Left hindlimb (tissue), 1 donor: ENCODE measurements at places on chromosomes 2 and 18.

- DNase-seq: no peak
Observed at GRCh38 chr2:31467426-31467825, 52.9 kb upstream of the XDH start.

DNA sequence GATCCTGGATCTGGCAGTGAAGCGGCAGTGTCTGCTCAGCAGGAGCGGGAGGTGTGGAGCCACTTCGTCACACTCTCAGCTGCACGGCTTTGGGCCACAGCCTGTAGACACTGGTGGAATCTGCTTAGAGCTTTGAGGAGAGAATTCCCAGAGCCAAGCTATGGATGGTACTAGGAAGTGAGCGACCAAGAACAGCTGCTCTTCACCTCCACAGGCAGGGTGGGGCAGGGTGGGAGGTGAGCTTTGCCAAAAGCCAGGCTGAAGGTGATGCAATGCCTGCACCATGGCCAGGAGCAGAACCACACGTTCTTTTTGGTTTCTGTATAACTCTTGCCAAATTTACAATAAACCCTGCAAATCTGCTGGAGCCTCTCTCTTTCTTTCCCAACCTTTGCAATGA is 226.1 kb downstream of the ANKRD30B start:
- DNase-seq: no peak

DNA sequence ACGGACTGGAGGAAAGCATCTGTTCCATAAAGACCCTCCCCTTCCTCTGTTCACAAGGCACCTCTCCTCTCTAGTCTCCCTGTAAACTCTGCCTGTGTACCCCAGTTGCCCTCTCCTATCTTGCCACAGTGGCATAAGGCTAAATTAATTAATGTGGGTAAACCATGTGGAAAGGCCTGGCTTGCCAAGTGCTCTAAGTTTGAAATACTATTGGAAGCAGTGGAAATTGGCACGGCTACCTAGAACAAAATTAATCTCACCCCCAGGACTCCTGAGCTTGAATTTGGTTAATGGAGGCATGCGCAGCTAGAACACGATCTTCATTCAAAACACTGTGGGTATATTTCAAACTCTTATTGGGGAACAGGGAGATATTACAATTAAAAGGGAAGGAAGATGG is 19.2 kb upstream of the SLC14A2 start:
- no peak for DNase-seq

DNA sequence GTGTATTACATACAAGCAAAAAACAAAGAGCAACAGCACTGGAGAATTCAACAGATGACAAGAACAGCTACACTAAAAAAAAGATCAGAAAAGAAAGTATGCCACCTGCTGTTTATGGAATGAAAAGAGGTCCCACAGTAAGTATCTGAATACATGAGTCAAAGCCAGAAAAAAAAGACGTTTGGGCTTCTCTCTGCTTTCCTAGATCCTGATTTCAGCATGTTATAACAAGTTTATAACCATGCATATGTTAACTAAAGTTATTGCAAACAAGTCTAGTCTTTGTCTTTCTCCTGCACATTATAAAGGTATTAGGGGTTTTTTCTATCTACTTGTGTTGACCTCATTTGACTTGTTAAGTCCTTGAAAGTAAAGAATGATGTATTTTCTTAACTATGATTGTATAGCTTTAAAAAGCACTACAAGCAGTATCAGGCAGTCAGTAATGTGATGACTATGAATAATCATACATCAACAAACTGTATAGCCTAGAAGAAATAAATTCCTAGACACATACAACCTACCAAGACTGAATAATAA is 108.5 kb upstream of the COL5A2 start:
- DNase-seq: no peak

DNA sequence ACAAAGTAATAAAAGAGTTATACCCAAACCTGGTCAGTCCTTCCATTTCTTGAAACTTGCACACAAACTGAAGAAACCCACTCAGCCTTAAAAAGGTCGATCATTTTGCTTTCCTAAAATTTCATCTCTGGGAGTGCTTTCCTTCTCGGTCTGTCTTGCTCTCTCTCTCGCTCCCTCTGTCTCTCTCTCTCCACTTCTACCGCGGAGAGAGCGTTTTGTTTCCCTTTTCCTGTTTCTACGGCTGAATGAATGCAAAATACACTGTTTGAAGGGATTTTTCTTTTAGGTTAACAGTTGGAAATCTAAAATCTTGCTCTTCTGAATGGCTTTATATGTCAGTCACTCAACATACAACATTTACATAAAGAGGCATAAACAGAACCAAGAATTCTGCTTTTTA is 424.2 kb downstream of the TGIF1 start:
- no peak for DNase-seq

DNA sequence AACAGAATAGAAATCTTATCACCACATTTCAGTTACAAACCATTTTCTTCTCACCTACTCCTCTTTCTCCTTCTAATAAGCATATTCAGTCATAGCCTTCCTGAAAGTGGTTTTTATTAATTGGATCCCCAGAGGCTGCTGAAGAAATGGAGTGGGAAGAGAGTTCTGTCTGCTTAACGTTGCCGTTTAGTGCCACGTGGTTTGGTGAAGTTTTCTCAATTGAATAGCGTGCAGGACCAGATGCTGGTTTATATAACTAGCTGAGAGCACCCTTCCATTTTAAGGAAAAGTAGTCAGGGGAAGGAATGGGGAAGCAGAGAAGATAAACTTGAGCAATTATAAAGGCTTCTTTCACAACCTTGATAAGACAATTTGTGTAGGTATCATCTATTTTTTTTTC is 318.7 kb downstream of the PTH2R start:
- DNase-seq: no peak

DNA sequence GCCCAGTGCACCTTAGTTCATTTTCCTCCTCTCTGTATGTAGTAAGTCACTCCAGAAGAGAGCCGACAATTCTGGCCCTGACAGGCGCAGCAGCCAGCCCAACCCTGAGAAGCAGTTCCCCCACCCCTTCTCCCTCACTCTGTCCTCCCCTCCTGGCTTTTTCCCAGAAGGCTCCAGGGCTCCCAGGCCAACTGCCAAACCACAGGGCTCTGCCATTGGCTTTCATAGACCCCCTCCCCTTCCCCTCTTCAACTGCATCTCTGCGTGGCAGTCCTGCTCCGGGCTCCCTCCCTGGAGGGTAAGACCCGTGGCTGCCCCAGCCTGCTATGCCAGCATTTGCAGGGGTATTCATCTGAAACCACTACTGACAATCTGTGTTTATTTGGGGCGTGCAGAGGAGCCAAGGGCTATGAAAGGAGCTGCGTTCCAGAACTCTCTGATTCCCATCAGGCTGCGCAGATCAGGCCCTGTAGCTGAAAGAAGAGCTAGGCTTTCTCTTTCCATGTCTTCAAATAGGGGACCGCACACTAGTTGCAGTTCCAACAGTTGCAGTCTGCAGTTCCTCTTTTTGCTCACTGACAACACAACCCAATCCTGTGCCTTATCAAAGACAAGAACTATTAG is 388.6 kb upstream of the TNP1 start:
- peak; percentile 96 for DNase-seq

- no peak for DNase-seq
Observed at GRCh38 chr18:55908901-55909366, 320.9 kb upstream of the TCF4 start.

GRCh38 chr2:218028562-218029348 is 26.0 kb upstream of the TNS1 start:
- DNase-seq: no peak

GRCh38 chr2:25294573-25295462 is 46.9 kb downstream of the DNMT3A start:
- peak; percentile 72 for DNase-seq

DNA sequence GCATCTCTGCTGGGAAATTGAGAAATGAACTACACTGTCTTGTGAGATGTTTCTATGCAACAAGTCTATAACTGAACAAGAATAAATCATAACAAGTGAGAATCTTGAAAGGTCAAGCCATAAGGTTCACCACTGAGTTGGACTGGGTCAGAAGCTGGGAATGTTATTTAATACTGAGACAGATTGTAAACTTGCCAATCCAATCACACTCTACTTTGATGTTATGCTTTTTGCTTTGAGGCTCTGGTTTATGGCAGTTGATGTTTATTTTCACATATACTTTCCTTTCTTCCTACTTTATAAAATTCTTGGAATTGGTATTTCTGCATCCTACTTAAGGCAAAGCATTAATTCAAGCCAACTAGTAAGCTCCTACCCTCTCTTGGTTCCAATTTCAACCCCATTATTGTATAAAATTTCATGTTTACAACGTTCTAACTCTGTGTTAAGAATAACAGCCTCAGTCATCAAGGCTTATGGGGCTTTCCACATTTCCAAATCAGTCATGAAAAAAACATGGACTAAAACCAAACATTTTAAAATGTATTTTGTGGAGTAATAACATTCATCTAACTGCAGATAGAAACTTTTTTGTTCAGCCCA is 533.4 kb downstream of the NYAP2 start:
- no peak for DNase-seq

DNA sequence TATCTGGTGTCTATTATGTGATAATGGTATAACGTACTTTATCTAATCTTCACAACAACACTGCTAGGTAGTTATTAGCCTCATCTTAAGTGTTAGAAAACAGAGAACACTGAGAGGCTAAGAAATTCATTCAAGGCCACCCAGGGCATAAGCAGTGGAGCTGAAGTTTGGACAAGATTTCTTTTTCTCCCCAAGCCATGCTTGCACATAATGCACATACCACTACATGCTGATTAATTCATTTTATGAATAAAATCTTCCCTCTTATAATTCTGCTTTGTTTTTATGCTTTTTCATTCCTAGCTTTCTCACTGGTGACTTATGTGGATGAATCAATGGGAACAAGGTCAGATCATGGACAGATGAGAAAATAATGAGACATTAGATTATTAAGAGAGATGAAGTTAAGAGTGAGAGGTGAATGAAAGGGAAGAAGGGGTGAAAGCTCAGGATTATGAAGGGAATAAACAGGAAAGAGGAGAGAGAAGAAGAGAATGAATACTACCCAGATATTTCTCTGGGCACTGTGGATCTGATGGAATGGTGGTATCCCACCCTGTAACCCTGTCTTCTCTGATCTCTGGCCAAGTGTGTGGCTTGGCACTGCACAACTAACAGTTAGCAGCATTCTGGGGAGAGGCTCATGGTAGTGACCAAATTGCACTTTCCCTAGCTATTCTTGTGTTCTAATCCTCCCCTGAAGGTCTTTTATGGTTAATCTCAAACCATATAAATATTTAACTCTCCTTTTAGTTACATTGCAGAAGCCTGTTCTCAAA is 17.7 kb upstream of the GALNT3 start:
- peak; percentile 53 for DNase-seq

- DNase-seq: no peak
Observed at GRCh38 chr2:101987832-101988231, 3.9 kb upstream of the IL1R2 start.
